ENCODE measurements at places on chromosomes 12 and 14.

DNA sequence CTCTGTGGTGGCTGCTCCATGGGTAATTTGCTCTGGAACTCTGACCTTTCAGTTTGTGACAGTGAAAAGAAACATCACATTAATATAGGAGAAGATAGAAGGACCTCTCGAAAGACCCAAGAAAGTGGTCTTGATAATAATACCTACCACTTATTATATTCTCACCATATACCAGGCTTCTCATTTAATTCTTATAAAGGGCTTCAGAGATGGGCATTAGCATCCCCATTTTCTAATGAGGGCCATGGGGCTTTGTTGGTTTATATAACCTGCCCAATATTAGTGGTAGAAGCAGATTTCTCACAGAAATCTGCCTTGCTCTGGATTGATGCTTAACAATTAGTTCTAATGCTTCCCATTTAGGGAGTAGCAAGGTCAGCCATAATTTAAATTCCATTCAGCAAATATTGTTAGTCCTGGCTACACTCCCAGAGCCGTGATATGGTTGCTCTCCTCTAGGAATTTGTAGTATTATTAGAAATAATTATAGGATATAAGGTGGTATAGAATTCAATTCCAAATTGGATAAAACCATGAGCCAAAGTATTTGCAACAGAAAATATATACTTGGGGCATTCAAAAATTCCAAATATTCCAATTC lies 7.4 kb upstream of the AMIGO2 start:
- DNase-seq, result no peak

- DNase-seq, result no peak
Observed at GRCh38 chr12:62995097-62995496, 60.1 kb upstream of the PPM1H start.

DNA sequence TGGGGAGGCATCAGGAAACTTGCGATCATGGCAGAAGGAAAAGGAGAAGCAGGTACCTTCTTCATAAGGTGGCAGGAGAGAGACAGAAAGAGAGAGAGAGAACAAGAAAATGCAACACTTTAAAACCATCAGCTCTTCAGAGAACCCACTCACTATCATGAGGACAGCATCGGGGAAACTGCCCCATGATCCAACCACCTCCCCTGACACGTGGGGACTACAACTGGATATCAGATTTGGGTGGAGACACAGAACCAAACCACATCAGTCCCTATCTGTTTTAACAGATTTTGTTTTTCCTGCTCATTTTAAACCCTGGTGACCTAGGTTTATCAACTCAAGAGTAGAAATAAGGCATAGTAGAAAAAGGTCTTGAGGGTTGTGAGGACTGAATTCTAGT lies 210.1 kb upstream of the PLXNC1 start:
- no peak for DNase-seq

DNA sequence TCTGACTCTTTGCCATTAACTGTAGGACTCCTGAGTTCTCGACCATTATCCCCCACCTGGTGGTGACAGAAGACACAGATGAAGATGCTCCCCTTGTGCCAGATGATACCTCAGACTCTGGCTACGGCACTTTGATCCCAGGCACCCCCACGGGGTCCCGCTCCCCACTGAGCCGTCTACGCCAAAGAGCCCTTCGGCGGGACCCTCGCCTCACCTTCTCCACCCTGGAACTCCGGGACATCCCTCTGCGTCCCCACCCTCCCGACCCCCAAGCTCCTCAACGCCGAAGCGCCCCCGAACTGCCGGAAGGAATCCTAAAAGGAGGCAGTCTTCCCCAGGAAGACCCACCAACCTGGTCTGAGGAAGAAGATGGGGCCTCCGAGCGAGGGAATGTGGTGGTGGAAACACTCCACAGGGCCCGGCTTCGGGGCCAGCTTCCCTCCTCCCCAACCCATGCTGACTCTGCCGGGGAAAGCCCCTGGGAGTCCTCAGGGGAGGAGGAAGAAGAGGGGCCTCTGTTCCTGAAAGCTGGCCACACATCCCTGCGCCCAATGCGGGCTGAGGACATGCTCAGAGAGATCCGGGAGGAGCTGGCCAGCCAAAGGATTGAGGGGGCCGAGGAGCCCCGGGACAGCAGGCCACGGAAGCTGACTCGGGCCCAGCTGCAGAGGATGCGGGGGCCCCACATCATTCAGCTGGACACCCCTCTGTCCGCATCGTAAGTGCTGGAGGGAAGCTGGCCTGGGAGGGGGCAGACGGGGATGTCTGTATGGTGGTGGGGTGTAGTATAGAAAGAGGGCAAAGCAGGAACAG lies 14.4 kb downstream of the TNFRSF1A start:
- no peak for DNase-seq

DNA sequence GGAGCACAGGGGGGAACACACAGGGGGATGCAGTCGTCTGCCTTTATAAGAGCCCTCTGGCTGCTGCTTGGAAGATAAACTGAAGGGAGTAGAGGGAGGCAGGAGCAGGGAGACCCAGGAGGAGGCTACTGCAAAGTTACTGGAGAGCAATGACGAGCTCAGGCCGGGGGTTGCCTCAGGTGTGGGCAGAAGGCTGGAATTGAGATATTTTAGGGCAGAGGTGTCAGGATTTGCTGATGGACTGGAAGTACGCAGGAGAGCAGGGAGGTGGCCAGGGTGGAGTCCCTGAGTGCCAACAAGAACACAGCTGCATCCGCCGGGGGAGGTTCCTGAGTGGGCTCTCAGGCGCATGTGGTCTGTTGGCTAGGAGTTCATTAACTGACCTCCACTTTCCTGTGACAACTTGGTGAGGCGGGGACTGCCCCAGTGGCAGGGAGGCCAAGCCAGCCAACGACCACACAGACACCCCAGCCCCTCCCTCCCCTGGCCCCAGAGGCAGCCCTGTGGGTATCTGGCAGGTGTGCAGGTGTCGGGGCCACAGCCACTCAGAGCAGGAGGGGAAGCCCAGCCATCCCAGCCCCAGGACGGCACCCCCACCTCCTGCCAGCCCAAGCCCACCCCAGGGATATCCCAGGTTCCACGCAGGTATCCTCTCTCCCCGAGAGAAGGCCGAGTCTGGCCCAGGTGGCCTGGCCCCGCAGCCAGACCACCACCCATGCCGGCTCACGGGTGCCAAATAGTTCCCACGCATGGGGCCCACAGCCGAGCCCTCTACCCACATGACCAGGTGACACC lies 85.4 kb downstream of the NCOR2 start:
- no peak for DNase-seq

DNA sequence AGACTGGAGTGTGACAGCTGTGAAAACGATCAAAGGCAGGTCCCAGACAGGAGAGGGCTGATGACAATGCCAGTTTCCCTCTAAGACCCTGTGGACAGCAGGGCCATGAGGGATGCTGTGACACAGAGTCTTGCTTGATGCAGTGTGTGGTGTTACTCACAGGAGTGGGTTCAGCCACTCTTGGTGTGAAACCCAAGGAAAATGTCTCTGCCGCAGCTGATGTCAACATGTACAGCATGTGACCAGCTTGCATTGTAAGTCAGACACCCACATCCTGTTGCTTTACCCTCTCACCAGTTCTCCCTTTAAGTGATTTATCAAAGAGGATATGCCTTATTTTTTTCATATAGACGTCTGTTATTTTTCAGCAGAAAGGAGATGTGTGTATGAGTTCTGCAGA lies 268.6 kb downstream of the BTG1 start:
- DNase-seq, result peak; percentile 83

- no peak for DNase-seq
Observed at GRCh38 chr12:17296882-17297281, 690.9 kb upstream of the LMO3 start.

GRCh38 chr12:6330192-6330591 lies 11.7 kb downstream of the TNFRSF1A start:
- no peak for DNase-seq
